ENCODE measurements at places on chromosomes 11 and 22.
A peak's percentile ranks its signal among the peaks of the same experiment; 100 is the strongest.

DNA sequence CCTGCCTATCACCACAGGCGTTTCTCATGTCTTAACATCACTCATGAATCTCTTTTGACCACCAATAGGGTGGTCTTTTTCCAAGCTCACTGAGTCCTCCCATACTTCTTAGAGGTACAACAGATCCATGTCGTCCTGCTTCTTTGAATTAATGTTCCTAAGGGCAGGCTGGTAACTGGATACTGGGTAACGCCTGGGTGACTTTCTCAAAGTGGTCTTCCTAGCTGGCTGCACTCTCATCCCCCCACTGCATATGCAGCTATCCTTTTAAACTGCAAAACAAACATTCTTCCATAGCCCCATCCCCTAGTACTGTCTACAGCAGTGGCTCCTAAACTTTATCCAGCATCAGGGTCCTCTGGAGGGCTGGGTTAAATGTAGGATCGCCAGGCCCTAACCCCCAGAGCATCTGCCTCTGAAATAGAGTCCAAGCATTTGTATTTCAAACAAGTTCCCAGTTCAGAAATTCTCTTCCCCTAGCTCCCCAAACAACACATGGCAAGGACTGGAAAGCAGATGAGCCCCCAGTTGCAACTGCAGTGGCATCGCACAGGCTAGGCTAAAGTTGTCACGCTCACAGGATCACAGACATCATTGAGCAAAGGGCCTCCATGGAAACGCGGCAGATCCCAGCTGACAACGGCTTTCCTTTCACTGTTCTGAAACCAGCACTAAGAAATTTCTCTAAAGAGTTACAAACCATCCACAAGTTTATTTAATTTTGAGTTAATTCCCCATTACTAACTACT, 204.9 kb downstream of the LARGE1 start:
- no peak for DNase-seq

DNA sequence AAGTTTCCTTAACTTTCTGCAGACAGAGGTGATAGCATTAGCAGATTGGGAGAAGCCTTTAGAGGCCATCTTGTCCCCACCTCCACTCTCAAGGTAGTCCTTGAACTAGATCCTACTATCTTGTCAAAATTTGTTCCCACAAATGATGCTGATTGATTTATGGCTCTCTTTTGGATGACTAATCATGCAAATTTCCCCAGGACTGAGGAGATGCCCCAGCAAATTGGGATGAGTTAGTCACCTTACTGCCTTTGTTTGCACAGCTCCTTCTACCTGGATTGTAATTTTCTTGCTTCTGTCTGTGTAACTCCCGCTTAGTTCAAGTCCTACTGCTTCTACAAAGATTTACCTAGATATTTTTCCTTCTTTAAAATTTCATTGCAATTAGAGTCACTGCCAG, 391.4 kb upstream of the CADM1 start:
- no peak for DNase-seq

- DNase-seq = no peak
Measured at GRCh38 chr22:38570779-38571364, 889 bp upstream of the DMC1 start.

DNA sequence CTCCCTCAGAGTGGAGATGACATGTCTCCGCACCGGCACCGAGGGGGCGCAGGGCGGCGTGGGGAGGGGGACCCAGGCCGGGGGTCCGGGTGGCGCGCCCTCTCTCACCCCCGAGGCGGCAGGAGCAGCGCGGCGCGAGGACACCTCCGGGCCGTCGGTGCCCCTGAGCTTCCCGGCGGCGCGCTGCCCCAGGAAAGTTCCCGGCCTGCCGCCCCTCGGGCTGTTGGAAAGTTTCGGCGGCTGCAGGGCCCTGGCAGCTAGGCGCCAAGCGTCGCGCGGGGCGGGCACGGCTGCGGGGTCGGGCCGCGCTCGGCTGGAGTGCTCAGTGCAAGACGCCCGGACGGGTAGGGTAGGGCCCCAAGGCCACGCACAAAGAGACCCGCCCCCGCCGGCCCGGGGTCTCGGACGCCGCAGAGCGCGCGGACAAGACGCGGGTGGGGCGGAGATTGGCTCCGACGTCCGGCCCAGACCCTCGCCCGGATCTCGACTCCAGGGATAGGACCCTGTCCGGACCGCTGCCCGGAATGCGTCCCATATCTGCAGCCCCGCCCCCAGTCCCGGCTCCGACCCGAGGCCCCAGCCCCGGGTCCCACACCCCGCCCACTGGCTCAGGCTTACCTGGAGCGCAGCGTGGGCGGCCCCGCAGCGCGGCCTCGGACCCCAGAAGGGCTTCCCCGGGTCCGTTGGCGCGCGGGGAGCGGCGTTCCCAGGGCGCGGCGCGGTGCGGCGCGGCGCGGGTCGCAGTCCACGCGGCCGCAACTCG, 471 bp downstream of the ARVCF start:
- DNase-seq = no peak

GRCh38 chr22:45672564-45673481, 1.2 kb downstream of the ATXN10 start:
- DNase-seq = no peak

GRCh38 chr11:116148056-116148455, 624.7 kb downstream of the BUD13 start:
- DNase-seq = no peak

DNA sequence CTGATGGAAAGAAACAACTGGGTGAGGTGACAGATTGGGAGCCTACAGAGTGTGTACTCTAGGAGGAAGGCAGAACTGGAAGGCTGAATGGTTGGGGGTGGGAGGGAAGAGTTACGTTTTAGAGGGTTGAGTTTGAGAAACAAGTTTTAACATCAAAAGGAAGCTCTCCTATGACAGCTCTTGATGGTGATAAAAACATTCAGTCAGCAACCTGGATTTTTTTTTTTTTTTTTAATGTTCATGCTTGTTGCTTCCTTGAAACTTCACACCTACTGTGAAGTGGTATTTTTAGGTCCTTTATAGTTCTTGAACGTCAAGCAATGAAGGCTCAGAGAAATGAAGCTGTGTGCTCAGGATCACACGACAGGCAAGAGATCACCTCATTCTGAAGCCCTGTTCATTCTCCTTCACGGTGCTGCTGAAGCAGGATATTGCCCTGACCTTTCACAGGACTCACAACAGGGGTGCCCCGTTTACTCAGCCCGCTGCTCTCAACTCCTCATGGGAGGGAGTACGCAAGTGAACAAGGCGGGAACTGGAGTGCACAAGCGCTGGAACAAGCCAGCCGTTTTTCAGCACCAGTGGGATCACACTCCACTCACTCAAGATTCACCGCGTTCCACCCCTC, 1.6 kb upstream of the TMEM109 start:
- no peak for DNase-seq

- DNase-seq = no peak
Measured at GRCh38 chr11:128269466-128269865, 317.9 kb downstream of the ETS1 start.

GRCh38 chr22:42114721-42115120, 15.9 kb downstream of the CYP2D6 start:
- no peak for DNase-seq

GRCh38 chr11:120517801-120518291, 6.3 kb downstream of the GRIK4 start:
- no peak for DNase-seq

GRCh38 chr22:46267431-46268279, at the start of gene TTC38:
TTC38 (plus strand) TSS chr22:46268008; CDS start chr22:46268040, 32 bp downstream.
- DNase-seq = peak; percentile 16

GRCh38 chr11:107232451-107232850, 214.2 kb upstream of the GUCY1A2 start:
- no peak for DNase-seq

GRCh38 chr11:58498464-58498863, 9.4 kb downstream of the OR5B21 start:
- DNase-seq = no peak

DNA sequence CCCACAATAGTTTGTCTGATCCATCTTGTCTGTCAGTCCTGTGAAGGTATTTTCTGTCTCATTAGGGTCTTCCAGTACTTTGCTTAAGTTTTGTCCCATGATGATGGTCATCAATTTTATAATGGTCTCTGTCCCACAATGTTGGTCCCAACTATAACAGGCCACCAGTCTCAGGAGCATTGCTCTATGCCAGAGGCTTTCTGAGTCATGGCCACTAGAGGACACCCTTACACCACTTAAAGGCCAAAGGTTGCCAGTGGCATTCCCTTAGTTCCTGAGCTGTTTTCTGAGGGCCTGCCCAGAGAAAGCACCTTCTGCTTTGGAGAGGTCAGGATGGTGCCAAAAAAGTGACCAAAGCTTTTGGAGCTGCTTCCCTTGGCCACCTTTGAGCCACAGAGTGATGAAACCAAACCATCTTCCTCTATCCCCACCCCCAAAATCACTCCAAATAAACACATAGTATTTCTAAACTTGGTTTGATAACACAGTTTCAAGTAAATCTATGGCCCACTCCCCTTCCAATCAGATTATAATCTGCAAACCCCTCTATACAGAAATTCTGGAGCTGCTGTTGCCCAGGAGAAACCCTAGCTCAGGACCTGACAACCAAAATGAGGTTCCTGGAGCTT, 19.3 kb downstream of the EIF3F start:
- no peak for DNase-seq

- no peak for DNase-seq
Measured at GRCh38 chr11:72102162-72102561, 935 bp downstream of the LAMTOR1 start.

GRCh38 chr11:128483211-128483788, 104.1 kb downstream of the ETS1 start:
- no peak for DNase-seq

DNA sequence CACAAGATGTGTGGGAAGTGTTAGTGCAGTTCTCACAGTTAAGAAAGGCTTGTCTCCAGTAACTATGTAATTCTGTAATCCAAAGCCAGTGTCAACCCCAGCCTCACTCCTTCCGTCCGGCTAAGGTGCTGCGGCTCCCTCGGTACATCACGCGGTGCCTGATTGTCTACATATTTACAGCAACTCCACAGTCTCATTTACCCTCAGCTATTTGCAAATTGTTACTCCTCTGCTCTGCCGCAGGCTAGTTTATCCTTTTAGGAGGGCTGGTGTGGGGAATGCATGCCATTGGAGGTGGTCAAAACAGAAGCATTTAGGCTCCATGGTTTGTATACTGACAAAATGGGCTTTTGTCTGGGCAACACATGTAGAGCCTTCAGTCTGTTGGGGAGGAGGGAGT, 358.3 kb downstream of the METTL15 start:
- DNase-seq = no peak

GRCh38 chr11:9091044-9091922, at the start of gene SCUBE2:
SCUBE2 (minus strand) TSS chr11:9091599; CDS start chr11:9091528, 71 bp downstream.
- no peak for DNase-seq
